ENCODE measurements at places on chromosomes 1 and 21. TPM values are rescaled to one million over a fixed set of nuclear protein-coding genes. Genes with fewer than 3 reads are reported as not detected.

DNA sequence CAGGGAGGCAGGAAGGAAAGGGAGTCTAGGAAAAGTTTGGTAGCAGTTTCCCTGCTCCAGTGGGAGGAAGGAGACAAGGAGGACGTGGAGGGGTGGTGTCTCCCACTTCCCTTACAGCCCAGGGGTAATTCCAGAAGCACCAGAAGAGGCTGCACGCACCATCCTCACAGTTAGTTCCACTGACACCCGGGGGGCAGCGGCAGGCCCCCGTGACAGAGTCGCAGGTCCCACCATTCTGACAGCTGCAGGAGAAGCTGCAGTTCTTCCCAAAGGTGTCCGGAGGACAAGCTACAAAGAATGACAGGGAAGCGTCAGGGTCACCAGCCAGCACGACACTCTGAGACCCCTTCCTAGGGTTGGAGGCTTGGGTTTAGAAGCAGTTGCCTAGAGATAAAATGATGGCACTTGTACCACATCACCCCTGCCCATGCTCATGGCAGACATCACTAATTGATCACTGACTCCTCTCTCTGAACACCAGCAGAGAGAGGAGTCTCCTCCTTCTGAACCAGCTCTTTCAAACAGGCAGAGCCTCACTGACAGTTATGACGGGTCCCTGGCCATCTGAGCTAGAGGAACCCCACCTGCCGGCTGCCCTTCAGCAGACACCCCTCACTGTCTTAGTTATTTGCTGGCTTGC is 53.3 kb downstream of the ARHGEF16 start:
- no peak for DNase-seq

- no peak for DNase-seq
Observed at GRCh38 chr1:8361198-8361849, 43.4 kb downstream of the SLC45A1 start.

DNA sequence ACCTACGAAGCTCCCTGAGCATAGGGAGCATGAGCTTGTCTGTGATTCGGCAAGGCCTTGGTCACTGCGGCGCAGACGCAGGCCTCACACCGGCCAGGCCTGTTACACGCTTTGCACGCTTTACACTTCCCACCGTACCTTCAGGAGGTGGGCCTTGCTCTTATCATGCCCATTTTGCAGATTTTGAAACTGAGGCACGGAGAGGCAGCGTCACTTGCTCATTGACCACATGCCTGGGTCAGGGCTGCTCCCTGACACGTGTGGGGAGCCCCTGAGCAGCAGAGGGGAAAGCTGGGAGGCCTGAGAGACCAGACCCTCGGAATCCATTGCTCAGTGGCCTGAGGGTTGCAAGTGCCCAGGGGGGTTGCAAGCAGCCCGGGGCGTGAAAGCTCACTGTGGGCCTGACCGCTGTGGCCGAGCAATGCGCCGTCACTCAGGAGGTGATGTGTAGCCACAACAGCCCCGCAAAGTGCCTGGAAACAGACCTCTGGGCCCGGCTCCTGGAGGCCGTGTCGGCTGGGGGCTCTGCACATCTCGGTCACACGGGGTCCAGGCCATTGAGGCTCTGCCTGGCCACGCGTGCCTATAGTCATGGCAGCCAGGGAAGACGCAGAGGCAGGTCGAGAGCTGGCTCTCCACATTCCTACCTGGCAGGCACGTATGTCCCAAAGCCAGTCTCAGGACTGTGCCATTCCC is 6.9 kb downstream of the ARHGEF16 start:
- DNase-seq = no peak

GRCh38 chr1:171421413-171422020 is 63.8 kb upstream of the PRRC2C start:
- DNase-seq = no peak

DNA sequence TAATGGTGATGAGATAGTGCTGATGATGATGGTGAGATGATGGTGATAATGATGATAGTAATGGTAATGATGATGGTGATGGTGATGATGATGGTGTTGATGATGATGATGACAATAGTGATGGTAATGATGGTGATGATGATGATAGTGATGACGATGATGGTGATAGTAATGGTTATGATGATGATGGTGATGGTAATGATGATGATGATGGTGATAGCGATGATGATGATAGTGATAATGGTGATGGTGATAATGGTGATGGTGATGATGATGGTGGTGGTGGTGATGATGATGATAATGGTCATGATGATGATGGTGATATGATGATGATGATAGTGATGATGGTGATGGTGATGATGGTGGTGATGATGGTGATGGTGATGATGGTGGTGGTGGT is 384.6 kb downstream of the MATN1 start:
- DNase-seq = no peak

DNA sequence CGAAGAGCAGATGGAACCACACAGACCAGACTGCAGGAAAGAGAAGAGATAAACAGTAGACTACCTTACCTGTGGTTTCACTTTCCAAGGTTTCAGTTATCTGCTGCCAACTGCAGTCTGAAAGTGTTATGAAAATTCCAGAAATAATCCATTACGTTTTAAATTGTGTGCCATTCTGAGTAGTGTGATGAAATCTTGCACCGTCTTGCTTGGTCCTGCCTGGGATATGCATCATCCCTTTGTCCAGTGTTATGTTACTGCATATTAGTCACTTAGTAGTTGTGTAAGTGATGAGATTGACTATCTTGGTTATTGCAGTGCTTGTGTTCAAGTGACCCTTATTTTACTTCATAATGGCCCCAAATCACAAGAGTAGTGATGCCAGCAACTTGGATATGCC is 33.9 kb downstream of the DNAJC6 start:
- no peak for DNase-seq

DNA sequence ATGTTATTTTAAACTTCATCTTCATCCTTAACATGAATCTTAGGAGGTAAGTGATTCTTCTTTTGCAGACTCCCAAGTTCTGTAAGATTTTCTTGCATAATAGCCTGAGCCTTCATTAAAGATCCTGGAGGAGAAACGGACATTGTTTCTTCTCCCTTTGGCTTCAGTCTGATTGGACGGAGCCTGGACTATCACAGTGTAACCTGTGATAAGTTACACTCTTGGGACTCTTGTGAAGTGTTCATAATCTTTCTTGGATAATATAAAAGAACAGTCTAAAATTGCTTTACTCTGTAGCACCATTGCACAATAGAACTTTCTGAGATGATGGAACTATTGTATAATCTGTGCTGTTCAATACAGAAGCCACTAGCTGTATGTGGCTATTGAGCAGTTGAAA is 244.8 kb downstream of the DNM3 start:
- DNase-seq = no peak

DNA sequence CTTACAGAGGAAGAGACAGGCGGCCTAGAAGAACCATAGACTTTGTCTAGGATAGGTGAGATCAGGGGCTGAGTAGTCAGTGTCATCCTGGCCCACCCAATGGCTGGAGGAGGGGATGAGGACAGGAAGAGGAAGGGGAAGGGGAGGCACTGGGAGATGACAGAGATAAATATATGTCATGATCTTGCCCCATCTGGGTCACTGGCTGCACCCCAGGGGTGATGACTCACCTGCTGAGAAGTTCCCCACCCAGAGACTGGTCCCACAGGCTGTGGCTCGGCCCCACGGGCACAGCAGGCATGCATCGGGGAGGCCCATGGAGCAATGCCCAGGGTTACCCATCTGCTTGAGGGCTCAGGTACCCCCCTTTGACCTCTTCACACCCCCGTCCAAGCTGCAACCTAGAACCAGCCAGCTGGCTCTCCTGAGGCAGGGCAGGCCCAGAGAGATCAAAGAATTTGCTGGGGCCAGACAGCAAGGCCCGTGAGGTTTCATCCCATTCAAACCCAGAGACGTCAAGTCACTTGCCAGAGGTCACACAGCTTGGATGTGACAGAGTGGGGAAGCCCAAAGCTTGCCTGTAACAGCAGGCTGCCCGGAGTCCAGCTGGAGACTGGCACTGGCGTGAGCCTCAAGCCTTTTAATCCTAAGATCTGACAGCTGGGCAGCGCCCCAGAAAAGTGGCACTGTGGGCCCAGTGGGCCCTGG is 34.7 kb upstream of the CASZ1 start:
- no peak for DNase-seq

DNA sequence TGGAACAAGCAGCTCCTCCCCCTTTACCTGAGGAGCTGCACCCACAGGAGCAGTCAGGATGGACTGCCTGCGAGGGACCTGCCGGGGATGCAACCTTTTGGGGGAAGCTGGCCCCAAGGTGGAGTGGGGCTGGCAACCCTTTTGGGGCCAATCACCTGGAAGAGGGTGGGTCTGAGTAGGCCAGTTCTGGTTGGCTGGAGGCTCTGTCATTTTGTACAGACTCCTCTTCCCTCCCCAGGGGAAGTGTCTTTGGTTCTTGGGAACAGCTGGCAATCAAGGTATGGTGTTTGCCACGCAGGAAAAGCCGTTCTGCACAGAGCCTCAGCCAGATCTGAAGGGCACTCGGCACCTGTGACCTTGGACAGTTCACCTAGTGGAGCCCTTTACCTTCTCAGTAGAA is 280 bp upstream of the A3GALT2 start:
- no peak for DNase-seq

GRCh38 chr1:92994105-92994712 is 32.9 kb upstream of the DIPK1A start:
- DNase-seq = peak; percentile 79

GRCh38 chr1:38097284-38097898 is 50.8 kb upstream of the POU3F1 start:
- no peak for DNase-seq

DNA sequence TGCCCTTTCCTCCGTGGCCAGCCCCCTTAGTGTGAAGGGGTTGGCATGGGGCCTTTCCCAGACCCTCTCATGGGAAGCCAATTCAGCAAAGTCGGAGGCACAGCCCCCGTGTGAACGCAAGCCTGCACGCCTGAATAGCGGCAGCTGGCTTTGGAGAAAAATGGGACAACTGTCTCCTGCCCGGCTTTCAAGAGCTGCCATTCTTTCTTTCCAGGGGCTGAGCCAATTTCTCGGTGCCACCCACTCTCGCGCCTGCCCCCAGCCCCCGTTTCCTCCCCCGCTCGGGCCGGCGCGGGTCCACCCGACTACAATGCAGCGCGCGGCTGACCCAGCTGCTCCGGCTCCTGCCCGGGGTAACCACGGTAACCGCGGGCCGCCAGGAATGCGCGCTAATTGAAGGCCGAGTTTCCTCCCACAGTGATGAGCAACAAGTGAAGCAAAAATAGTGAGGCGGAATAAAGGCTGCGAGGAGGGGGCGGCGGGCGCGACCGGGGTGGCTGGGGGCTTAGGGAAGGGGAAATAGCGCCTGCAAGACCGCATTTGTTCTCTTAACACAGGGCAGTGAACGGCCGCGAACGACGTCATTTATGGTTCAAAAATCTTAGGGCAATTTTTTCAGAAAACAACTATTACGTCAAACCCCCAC is 27.8 kb downstream of the ILDR2 start:
- DNase-seq = peak; percentile 82

DNA sequence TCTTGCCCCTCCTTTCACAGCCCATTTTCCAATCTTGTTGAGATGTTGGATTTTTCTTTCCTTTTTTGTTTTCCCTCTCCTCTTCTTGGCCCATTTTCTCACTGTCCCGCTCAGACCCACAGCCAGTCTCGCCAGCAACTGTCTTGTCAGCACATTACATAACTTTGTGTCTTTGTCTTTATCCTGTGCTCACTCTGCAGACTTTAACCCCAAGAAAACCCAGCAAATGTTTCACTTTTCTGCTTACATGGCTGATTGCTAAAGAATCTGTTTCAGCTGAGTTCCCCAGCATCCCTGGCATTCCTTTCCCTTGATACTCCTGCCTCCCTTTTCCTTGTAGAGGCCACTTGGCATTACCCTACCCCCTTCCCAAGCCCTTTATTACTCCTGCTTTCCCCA is 74.6 kb downstream of the ZNF648 start:
- no peak for DNase-seq

DNA sequence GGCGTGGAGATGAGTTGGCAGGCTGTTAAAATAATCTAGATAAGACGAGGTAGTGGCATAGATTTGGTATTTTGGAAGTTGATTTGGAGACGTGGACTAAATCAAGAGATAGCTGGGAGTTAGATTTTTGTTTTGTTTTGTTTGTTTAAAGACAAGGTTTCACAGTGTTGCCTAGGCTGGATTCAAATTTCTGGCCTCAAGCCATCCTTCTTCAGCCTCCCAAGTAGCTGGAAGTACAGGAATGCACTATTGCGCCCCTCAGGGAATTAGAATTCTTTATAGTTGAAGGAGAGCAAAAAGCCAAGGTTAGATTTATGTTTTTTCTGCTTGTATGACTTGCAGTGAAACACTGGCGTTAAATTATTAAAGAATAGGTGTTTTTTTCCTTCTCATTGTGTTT is 22.3 kb upstream of the SNRPE start:
- no peak for DNase-seq

DNA sequence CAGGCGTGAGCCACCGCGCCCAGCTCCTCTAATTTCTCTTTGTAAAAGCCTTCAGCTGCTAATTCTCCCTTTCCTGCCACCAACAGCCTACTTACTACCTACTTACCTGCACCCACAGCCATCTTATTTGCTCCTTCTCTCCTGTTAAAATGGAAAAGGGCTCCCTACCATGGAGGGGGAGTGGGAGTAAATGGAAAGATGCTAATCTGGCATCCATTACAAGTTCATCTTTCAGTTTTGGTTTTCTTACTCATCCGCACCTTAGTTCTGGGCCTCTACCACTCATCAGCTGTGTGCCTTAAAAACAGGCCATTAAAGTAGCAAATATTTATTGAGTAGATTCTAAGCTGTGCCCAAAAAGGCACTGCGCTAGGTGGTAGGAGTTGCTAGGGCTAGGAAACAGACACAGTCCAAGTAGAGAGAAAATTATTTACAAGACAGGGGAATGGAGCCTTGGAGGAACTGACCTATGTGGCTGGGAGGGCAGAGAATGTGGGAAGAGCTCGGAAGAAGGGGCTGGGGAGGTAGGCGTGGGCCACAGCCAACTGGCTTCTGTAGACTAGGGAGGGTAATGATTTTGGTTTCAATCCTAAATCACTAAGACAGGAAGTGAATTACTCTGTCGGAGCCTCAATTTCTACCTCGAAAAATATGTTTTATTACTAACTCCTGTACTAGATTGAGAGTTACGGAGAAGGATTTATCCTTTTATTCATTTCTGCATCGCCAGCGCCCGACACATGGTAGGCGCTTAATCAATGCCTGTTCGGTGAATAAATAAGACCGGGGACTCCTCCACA is 685 bp upstream of the DDI2 start:
- DNase-seq = no peak

DNA sequence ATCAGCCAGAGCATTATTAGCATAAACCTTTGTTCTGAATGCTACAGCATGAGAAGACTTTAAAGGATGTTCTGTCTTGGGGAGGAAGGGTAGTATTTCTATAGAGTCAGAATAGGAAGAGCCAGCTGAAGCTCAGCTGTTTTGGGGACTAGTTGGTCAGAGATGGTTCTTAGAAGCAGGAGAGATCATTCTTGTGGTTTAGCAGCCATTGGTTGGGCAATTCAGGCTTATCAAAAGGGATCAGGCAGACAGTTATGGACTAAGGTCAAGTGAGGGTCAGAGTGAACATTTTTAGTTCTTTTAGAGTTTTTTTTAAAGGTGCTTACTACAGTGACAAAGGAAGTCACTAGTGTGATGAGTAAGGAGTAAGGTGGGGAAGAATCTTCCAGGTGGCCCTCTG is 245.5 kb downstream of the RPS6KC1 start:
- no peak for DNase-seq

Gene ADAMTS1
- total RNA-seq = 128 TPM

Gene FAM72B
- total RNA-seq = 0.89 TPM

Gene FUCA1
- 22.3 TPM for total RNA-seq

Gene FNBP1L
- total RNA-seq = 25.5 TPM

Gene CADM3
- 207 TPM for total RNA-seq

Gene ZSCAN20
- total RNA-seq = 8.1 TPM

Gene GBP6
- total RNA-seq = not detected

Gene KRTAP13-2
- total RNA-seq = not detected
